ENCODE measurements at places on chromosomes 1 and 21. TPM values are rescaled to one million over a fixed set of nuclear protein-coding genes. Genes with fewer than 3 reads are reported as not detected.

The TLCD4 gene
- total RNA-seq = 11.6 TPM

The CHRM3 gene
- 0.02 TPM for total RNA-seq

The OR6K3 gene
- not detected for total RNA-seq

The KRTAP11-1 gene
- total RNA-seq = not detected

The CITED4 gene
- 44.1 TPM for total RNA-seq

The PTCH2 gene
- 0.08 TPM for total RNA-seq

The TMEM240 gene
- total RNA-seq = 0.44 TPM

The HES4 gene
- 54.3 TPM for total RNA-seq

The TNFSF18 gene
- not detected for total RNA-seq

All from A549 treated with DMSO at 1 μM for 4 hours (cell line).